AML-193 (cell line): ENCODE measurements at places on chromosomes 2 and 18.
A peak's percentile ranks its signal among the peaks of the same experiment; 100 is the strongest.

GRCh38 chr18:10213526-10213925, 240.9 kb upstream of the APCDD1 start:
- peak; percentile 83 for DNase-seq

DNA sequence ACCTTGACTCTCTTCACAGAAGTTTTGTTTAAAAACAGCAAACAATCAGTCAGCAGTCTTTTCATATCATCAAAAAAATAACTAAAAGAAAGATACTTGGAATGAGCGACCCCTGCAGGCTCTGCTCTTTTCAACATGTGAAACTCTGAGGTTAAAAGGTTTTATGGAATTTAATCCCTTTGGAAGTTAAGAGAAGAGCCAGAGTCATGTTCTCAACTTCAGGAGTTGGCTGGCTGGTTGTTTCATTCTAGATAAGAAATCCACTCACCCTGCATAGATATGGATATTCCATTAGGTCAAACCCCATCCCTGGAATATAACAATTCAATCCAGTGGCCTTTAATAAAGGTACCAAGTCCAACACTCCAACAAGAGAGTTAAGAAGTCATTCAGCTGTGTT, 115.6 kb upstream of the RMDN2 start:
- peak; percentile 34 for DNase-seq

GRCh38 chr2:118019821-118020220, 6.0 kb upstream of the CCDC93 start:
- DNase-seq: no peak

DNA sequence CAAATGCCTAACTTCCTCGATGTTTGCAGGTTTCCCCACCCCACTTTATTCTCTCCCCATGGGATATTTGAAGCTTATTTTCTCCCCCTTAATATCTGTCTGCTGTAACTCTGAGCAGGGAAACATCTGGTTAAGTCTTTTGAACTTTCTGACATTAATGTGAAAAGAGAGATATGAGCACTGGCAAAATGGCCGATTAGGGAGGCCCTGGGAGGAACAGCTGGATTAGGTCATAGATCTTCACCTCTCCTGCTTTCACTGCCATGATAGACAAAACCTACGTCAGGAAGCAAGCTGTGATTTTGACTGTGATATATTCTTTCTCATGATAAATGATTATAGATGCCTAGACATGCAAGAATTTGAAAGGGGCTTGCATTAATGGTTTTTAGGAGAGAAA, 43.6 kb downstream of the LYPD6B start:
- no peak for DNase-seq

GRCh38 chr2:65545837-65546805, 113.7 kb upstream of the SPRED2 start:
- no peak for DNase-seq

DNA sequence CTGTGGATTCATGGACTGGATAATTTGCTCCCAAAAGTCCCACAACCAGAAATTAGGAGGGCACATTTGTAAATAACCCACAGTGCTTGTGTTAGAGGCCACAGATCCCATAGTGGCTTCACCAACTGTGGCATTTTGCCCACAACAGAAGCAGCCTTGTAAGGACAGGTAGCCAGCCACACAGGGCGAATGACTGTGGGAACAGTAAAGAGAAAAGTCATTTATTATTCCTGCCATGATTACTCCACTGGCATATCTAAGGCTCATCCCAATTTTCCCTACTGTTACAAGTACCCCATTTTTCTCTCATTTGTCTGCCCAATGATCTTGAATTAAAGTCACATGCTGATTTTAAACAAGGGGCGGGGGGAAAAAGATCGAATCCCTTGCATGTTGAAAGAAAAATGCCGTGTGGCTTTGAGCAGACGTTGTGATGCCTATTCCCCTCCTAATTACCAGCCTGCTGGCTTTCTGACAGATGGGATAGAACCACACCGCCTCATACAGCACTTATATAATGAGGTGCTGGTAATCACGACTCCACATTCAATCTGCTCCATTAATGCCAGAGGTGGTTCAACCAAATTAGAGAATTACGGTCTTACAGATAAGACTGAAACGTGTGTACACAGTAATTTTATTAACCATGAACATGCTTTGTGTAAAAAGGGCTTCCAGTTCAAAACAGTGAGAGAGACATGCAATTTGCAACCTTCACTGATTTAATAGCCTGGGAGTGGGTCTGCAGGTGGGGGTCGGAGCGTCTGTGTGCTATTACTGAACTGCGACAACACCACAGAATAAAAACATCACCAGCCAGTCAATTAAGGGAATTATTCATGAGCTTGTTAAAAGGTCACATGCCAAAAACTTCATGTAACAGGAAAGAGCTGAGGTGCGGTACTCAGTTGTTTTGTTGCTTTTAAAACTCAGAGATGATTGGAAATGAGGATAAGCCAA, 196.0 kb downstream of the TMEM163 start:
- no peak for DNase-seq

DNA sequence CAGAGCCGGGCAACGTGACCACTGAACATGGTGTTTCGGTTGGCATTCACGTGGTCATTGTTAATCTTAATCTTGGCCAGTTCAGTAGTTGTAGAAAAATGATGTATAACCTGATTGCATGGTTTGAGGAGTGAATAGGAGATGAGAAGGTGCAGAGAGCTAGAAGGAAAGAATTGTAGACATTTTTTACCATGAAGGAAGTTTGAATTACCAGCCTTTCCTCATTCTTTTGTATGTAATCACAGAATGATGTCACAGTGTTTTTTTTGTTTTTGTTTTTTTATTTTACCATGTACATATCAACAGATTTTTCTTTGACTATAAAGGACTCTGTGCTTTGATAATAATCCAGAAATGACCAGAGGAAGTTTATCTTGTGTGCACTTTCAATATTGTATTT, 126.3 kb downstream of the LTBP1 start:
- DNase-seq: no peak

DNA sequence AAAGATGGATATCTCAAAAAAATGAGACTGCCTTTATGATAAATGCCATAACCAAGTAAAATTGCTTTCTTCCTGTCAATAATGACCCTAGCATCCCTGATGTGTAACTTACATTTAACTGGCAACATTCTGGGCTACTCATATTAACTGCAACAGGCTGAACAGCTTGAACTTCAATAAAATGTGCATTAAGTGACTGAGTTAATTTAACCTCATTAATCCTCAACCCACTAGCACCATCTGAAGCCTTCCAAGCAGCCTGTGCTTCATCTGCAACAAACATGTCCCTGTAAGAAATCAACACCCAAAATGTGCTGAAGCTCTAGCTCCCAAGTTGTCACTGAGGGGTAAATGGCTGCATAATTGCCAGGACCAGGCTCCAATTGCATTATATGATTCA, 296.2 kb upstream of the ZC3H15 start:
- DNase-seq: no peak

- DNase-seq: no peak
Measured at GRCh38 chr2:27264253-27264752, 1.5 kb upstream of the SLC30A3 start.

GRCh38 chr2:231161877-231162329, 36.5 kb upstream of the ARMC9 start:
- DNase-seq: no peak

- no peak for DNase-seq
Measured at GRCh38 chr18:46320928-46321711, 216.9 kb downstream of the HAUS1 start.

GRCh38 chr18:49842656-49843055, 29.3 kb upstream of the ACAA2 start:
- DNase-seq: no peak

DNA sequence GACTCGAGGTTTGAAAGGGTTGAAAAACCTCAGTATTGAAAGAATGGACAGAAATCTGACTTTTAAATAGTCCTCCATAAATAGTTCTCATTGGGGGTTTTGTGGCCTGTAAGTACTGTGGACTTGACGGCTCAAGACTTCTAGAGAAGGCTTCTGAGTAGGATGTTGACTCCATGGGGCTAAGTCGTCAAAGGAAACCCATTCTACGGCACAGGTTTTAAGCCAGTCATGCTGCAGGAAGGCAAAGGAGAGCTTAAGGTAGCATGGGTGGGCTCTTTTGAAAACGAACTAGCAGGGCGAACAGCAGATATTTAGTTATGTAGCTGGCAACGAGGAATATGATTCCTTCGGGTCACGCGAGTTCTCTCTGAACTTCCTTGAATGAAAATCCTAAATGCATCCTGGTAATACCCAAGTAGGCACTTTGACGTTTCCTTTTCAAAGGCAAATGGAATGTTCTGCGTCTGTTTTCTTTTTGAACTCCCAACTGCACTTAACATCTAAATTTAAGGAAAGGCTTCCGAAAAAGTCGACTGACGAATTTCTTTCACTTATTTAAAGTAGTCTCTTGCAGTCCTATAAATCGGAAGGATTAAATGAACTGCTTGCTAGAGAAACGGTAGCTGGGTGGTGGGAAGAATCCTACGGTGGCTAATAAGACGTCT, 1.1 kb upstream of the NEDD4L start:
- DNase-seq: no peak

DNA sequence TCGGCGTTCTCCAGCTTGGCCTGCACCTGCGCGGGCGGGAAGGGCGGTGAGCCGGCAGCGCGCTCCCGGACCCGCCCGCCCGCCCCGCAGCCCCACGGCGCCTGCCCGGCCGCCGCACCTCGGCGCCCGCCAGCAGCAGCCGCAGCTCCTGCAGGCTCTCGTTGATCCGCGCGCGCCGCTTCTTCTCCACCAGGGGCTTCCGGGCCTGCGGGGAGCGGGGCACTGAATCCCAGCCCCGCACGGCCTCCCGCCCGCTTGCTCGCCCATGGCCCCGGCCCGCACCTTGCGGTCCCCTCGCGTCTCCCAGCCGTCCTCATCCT, 335 bp downstream of the HES6 start:
- no peak for DNase-seq

GRCh38 chr2:9462886-9463697, 11.3 kb upstream of the IAH1 start:
- DNase-seq: peak; percentile 36

GRCh38 chr2:69914950-69915945, at the start of gene MXD1:
Gene MXD1, plus strand, starts transcription at chr2:69915109. Its CDS starts 222 bp downstream, at chr2:69915331.
- DNase-seq: no peak

DNA sequence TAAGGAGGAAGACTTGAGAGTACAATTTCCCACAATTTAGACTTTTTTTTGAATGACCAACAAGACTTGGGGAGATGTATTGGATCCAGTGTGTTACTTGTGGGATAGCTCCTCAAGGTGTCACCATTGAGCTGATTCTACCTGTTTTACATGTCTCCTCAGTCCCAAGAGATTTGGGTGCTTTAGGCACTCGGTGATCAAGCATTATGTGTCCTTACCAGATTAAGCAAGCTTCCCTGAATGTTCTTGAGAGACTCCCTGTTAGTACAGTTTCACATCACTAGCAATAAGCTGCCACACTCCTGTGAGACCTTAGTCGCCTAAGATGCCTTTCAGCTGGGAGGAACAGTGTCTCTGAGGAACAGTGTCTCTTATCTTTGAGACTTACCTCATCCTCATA, 384.3 kb upstream of the SYT4 start:
- DNase-seq: peak; percentile 4

DNA sequence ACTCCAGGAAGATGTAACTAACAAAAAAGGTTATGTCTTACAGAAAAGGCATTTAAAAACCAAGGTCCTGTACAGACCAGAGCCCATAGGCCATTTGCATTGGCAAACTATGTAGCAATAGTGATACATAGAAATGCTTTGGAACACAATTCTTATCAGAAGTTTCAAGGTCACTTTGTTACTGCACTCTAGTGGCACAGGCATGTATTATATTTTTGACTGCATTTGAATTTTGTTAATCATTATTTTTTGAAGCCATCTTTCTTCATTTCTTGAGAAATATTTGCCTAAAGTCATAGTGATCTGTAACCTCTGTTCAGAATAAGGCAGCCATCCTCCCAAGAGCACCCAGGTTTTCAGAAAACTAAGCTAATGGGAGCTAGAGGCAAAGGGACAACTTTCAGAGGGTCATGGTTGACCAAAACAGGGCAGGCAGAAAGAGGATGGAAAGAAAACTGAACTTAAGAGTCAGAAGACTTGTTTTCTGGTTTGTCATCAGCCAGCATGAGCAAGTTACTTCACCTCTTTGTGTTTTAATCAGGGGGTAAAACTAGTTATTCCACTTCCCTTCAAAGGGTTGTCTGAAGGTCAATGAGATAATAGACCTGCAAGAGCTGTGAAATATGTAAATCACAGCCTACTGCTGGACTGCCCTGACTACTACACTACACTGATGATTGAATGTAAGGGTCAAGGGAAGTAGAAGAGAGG, 41.5 kb downstream of the SLC38A11 start:
- peak; percentile 58 for DNase-seq

DNA sequence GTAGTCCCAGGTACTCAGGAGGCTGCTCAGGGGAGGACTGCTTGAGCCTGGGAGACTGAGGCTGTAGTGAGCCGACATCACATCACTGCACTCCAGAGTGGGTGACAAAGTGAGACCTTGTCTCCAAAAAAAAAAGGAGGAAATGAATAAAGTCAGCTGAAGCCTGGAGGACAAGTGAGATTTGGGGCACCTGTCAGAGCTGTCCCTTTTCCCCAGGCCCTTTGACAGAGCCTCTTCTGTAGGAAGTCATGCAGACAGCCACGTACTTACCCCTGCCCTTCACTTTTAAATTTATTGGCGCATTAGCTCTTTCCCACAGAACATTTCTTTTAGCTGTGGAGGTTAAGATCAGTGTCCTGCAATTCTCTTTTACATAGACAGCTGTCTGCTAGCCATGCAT, 151.0 kb upstream of the DNMT3A start:
- no peak for DNase-seq

DNA sequence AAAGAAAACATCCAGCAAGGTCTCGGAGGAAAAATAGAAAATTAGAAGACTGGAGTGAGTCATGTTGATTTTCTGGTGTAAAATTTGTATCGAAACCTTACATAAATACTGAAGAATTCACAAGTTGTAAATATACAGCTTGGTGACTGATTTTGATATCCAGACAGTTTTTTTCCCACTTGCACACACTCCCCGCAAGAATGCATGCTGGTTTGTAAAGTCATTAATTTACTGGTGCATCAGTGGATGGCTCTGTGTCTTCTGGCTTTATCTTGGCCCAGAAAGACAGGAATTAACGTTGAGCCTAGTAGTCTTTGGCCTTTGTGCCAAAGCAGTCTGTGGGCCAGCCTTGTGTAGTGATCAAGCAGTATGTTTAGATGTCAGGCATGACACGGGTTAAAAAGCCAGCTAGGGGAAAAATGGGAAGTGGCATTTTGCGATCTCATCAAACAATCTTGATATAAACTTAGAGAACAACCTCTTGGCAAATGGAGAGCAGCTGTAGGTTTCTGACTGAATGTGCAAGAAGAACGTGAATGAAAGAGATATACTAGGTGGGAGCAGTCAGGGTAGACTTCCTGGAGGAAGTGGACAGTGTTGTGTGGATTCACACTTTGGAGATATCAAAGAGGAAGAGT, 22.7 kb upstream of the CASP8 start:
- DNase-seq: peak; percentile 45

DNA sequence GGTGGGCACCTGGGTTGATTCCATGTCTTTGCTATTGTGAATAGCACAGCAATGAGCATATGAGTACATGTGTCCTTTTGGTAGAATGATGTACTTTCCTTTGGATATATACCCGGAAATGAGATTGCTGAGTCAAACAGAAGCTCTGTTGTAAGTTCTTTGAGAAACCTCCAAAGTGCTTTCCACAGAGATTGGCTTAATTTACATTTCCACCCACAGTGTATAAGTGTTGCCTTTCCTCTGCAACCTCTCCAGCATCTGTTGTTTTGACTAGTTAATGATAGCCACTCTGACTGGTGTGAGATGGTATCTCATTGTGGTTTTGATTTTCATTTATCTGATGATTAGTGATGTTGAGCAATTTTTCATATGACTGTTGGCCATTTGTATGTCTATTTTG, 194.8 kb downstream of the ZNF804A start:
- no peak for DNase-seq

- DNase-seq: no peak
Measured at GRCh38 chr18:79932907-79933306, 18.5 kb downstream of the SLC66A2 start.
